ENCODE measurements at places on chromosomes 4 and X.

GRCh38 chrX:118249146-118249545 lies 96.8 kb upstream of the WDR44 start:
- no peak for DNase-seq

GRCh38 chr4:42905591-42905990 lies 13.1 kb downstream of the GRXCR1 start:
- no peak for DNase-seq

DNA sequence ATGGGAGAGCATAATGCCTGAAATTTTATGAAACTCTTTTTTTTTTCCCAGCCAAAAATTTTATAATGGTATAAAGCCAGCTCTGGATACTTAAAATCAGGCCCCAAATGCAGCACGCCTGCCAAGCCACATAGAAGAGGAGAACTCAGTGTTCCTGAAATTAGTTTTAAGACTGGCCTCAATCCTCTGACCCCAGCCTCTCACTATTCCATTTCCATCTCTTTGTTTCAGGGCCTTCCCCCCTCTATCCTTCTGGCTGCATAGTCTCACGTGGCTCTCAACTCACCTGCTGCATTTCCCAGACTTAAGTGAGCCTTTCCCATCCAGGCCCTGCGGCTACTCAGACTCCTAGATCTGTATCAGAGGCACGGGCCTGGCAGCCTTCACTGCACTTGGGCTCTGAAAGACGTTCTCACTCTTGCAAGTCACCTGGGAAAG lies 5.2 kb upstream of the CBR4 start:
- no peak for DNase-seq

DNA sequence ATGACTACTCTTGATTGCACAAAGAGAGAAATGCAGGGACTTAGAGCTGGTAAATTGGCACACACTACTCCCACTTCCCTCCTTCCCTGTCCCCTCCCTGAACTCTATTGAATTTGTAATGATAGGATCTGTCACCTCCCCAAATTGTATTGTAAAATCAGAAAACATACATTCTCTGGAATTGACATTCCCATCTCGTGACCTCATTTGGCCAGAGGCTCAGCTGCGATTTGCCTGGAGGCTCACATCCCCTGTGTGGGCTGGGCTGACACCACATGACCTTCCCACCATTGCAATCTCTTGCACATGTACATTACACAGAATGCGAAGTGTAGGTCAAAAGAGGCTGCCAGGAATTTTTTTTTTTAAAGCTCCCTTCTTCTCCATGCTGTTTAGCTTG lies 172.1 kb downstream of the MID1IP1 start:
- no peak for DNase-seq

GRCh38 chr4:14783011-14783877 lies 219.0 kb upstream of the CPEB2 start:
- no peak for DNase-seq

- no peak for DNase-seq
Measured at GRCh38 chr4:153549405-153549804, 83.2 kb downstream of the TMEM131L start.

DNA sequence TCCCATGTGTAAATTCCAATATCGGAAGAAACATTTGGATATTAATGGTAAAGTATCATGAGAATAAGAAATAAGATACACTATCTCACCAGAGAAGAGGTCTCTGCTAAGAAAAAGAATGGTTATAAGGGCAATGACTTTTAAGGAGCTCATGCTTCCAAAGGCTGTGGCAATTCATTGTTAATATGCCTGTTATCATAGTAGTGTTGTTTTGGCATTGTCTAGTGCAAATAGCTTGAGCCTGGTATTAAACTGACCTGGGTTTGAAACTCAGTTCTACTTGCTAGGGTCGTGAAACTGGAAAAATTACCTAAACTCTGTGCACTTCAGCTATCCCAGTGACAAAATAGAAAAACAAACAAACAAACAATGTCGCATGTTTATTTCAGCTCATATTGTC lies 8.8 kb downstream of the HPGDS start:
- DNase-seq, result no peak

- no peak for DNase-seq
Measured at GRCh38 chr4:119498527-119498926, 130.1 kb downstream of the PDE5A start.
